ENCODE measurements at places on chromosomes 1 and 21. TPM values are rescaled to one million over a fixed set of nuclear protein-coding genes. Genes with fewer than 3 reads are reported as not detected.

CDKN2C gene
- 21.8 TPM for total RNA-seq

FMO5 gene
- 0.73 TPM for total RNA-seq

NHLH1 gene
- under 0.01 TPM for total RNA-seq

LCE1B gene
- total RNA-seq = not detected

SLAMF9 gene
- not detected for total RNA-seq

CTPS1 gene
- total RNA-seq = 42.6 TPM

PUM1 gene
- 69.4 TPM for total RNA-seq

SYT14 gene
- 0.14 TPM for total RNA-seq

LMX1A gene
- not detected for total RNA-seq

MPZ gene
- total RNA-seq = 0.99 TPM

SPOCD1 gene
- 74.8 TPM for total RNA-seq

OLFML2B gene
- 0.28 TPM for total RNA-seq

Measured in pulmonary artery endothelial cell (primary cell).